Left cardiac atrium (tissue), 4 donors: ENCODE measurements at places on chromosomes 4 and X. TPM values are rescaled to one million over a fixed set of nuclear protein-coding genes. Genes with fewer than 3 reads are reported as not detected.

PLS3 gene
- total RNA-seq, result 69.5 TPM

PSAPL1 gene
- total RNA-seq, result not detected

ARMCX4 gene
- 10.4 TPM for total RNA-seq

TLR2 gene
- total RNA-seq, result 15.9 TPM

RHOH gene
- 0.68 TPM for total RNA-seq
